ENCODE measurements at places on chromosomes 11 and 22. TPM values are rescaled to one million over a fixed set of nuclear protein-coding genes. Genes with fewer than 3 reads are reported as not detected.

The KCNQ1OT1 gene
- total RNA-seq = 0.03 TPM

The MMP8 gene
- not detected for total RNA-seq

The SBF1 gene
- 19.2 TPM for total RNA-seq

The SAA1 gene
- 1.6 TPM for total RNA-seq

The TECTA gene
- total RNA-seq = 0.02 TPM

The TP53I11 gene
- total RNA-seq = 44.7 TPM
